ENCODE measurements at places on chromosomes 7 and 10. TPM values are rescaled to one million over a fixed set of nuclear protein-coding genes. Genes with fewer than 3 reads are reported as not detected.

DNA sequence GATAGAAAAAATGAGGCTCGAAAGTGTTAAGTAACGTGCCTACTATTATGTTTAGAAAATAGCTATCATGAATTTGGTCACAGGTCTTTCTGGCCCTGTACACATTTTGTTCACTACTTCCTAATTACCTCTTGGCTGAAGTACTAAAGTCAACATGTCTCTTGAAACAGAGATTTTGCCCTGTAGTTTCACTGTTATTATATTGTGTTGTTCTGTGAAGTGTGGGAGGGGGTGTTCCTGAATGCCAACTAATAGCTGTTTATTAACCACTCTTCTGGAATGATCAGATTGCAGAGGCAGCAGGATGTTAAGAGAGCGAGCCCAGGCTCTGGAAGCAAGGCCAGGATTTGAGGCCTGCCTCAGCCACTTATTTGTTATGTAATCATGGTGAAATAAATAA, 72.1 kb downstream of the RNF133 start:
- no peak for DNase-seq

DNA sequence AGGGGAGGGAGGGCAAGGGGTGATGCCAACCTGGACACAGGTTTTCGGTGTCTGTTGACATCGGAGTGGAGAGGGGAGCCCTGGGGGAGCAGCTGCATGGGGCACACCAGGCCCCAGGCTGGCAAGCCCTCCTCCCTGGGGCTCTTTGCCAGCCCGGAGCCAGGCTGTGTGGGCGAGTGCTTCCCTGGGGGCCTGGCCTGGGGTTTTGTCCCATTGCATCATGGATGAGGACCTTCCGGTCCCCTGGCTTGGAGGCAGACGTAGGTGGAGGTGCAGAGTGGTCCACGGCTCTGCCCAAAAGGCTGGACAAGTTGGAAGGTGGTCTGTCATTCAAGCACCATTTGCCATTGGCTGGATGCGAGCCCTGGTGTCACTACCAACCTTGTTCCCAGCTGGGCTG, 34.8 kb downstream of the ZMIZ1 start:
- no peak for DNase-seq

- no peak for DNase-seq
These were observed 72.9 kb upstream of the ABCB5 start for GRCh38 chr7:20542594-20542993.

DNA sequence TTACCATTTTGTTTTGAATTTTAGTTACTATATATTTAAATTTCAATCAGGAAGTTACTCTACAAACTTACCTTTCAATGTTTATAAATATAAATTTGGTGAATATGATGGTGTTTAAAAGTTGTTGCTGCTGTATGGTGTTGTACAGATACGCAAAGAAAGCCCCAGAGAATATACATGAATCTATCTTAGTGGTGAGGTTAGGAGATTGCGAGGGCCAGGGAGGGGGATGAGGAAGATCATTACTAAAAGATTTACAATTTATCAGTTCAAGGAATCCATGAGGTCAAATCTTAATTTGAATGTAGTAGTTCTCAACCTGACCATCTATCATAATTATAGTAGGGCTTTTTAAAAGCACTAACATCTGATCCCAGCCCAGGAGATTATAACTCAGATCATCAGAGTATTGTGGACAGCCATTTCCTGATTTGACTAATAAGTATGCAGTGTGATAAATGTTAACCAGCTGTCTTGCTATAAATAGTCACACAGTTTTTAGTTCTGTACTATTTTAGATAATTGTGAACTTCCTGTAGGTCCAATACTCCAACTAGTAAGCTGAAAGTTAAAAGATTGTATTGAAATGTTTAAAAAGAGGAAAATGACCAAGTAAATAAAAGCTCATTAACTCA, 23.6 kb downstream of the FAM3C start:
- no peak for DNase-seq

- DNase-seq = no peak
These were observed 357.5 kb downstream of the DNAJB6 start for GRCh38 chr7:157694376-157694665.

DNA sequence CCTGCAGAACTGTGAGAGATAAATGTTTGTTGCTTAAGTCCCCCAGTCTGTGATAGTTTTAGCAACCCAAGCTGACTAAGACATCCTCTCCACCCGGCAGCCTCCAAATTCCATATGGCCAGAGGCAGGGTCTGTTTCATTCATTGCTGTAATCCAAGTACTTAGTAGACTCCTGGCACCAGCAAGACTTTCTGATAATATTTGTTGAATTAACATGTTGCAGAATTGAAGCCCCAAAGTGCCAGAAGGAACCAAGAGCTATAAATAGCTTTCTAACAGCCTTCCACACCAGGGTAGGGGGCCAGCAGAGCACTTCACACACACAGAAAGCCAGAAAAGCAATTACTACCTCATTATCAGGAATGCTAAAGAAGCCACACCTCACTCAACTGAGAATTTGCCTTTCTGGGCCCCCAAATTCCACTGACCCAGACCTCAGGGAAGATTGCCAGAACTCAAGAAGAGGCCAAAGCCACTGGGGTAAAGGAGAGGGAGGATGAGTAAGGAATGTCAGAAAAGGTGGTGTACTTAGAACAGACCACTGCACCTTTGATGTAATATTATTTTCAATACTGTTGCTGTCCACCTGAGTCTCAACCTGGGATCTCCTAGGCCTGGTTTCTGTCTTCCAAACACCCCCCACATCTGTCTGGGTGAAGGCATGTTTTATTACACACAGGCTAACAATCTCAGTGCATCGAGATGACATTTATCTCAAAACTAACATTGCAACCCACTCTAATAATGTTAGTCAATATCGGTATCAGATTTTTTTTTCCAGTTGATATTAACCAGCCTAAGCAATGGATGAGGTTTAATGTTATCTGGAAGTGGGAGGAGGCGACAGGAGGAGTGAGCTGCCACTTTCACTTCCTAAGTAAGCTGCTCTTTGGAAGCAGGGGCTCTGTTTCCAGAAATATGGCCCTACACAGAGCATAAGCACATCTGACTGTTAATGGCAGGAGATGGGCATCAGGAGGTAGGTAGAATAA, 5.5 kb downstream of the NOD1 start:
- DNase-seq = no peak

GRCh38 chr7:98860071-98860470, 9.7 kb downstream of the TMEM130 start:
- DNase-seq = no peak

Gene GJD4
- total RNA-seq = not detected

Gene ITIH5
- not detected for total RNA-seq

Gene PCLO
- 2.4 TPM for total RNA-seq

Gene CLRN3
- total RNA-seq = 0.39 TPM

Gene ADCYAP1R1
- total RNA-seq = 0.12 TPM
